Kidney (tissue), 22 donors: ENCODE measurements at places on chromosomes 6 and 20. TPM values are rescaled to one million over a fixed set of nuclear protein-coding genes. Genes with fewer than 3 reads are reported as not detected.
A peak's percentile ranks its signal among the peaks of the same experiment; 100 is the strongest.

GRCh38 chr20:42179768-42180167, 561.6 kb upstream of the CHD6 start:
- no peak overlapping the region for H3K27ac ChIP-seq
- H3K36me3 ChIP-seq: no peaks in the 10 kb centered on the region
- DNase-seq: peak; percentile 1
- H3K27me3 ChIP-seq: no peaks in the 10 kb centered on the region

DNA sequence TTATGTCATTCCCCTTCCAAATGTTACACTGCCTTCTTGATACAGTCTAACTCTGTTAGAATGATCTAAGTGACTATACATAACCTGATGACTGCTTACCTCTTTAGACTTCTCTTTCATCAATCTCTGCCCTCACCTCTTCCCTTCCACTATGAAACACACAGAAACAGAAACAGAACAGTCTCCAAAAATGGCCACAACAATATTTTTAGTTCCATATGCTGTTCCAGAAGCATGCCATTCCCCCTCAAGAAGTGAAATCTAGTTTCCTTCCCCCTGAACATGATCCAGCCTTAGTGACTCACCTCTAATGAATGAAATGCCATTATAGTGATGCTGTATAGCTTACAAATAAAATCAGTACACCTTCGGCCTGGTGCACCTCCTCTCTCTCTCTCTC, 229.3 kb upstream of the TENT5A start:
- DNase-seq: no peak
- H3K27me3 ChIP-seq: no peaks in the 10 kb centered on the region
- H3K36me3 ChIP-seq: no peaks in the 10 kb centered on the region
- H3K4me3 ChIP-seq: no peak overlapping the region
- no peak overlapping the region for H3K27ac ChIP-seq

DNA sequence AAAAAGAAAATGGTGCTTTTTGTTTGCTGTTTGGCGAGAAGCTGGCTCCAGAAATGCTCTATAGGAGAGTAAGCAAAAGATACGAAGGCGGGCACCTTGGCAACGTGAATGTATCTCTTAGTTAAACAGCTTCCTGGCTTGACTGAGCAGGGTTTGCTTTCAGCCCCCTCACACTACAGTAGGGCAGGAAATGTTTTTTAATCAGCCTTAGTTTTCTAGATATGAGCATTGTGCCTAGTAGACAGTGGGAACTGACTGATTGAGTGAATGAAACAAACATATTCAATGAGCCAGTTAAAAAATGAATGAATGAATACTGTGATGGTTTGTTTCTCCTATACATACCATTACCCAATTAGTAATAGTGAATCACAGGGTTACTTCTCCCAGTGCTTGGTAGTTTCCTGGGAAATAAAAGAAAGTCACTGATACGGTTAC, 19.9 kb downstream of the CAP2 start:
- no peaks in the 10 kb centered on the region for H3K4me1 ChIP-seq
- H3K4me3 ChIP-seq: no peak overlapping the region
- no peak overlapping the region for H3K27ac ChIP-seq
- H3K27me3 ChIP-seq: no peaks in the 10 kb centered on the region

- no peak for DNase-seq
Measured at GRCh38 chr20:61223121-61223520, 28.9 kb upstream of the CDH4 start.

- no peak overlapping the region for H3K4me3 ChIP-seq
- DNase-seq: no peak
- H3K36me3 ChIP-seq: no peaks in the 10 kb centered on the region
- H3K4me1 ChIP-seq: no peaks in the 10 kb centered on the region
- H3K27ac ChIP-seq: no peak overlapping the region
Measured at GRCh38 chr6:143018955-143019354, 41.7 kb upstream of the AIG1 start.

DNA sequence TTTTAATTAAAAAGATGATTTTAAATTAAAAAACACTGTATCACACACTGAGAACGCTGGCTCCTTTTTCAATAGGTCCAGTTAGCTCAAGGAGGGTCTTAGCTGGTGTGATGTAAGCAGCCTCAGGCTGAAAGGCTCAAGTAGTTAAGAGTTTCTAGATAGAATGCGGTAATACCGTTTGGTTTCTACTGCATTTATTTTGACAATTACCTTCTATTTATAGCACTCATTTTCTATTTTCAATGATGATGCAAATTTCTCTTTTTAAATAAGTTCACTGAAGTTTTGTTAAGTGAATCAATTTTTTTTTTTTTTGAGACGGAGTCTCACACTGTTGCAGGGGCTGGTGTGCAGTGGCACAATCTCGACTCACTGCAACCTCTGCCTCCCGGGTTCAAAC, 87.1 kb downstream of the PREX1 start:
- no peaks in the 10 kb centered on the region for H3K27me3 ChIP-seq
- H3K36me3 ChIP-seq: no peaks in the 10 kb centered on the region
- H3K4me3 ChIP-seq: no peak overlapping the region
- peaks cover 5% of the 10 kb centered on the region for H3K4me1 ChIP-seq
- H3K27ac ChIP-seq: no peak overlapping the region

DNA sequence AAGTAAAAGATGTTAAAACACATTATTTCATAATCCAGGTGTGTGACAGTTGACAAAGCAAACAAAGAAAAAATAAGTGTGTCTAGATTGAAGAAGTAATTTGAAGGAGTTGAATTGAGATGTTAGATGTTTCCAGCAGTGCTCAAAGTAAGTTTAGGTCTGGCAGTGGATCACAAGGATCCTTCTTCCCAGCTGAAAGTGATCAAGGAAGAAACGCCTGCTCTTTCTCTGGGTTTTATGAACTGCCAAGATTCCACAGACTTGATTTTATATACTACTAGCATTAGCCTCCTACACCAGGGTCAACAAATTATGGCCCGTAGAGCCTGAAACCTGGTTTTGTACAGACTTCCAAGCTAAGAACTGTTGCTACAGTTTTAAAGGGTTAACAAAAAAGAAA, 30.3 kb downstream of the STX7 start:
- H3K27ac ChIP-seq: no peak overlapping the region
- no peaks in the 10 kb centered on the region for H3K4me1 ChIP-seq
- DNase-seq: no peak
- no peaks in the 10 kb centered on the region for H3K36me3 ChIP-seq
- no peaks in the 10 kb centered on the region for H3K27me3 ChIP-seq

DNA sequence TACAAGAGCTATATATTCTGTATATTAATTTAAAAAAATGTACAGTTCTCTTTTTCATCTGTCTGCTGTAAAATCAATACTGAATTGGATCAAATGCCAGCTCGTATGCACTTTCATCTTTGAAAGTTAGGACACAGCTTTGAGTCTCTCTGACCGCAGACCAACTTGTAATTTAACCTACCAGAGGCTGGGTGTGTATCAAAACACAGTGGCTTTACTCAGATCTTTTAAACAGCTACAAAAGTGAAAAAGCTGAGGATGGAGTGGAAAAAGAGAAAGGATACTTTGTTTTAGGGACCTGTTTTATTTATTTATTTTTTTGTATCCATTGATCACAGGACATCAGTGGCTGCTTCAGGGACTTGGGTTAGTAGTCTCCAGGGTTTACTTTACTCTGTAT, 44.1 kb downstream of the KIAA0408 start:
- DNase-seq: no peak
- H3K27me3 ChIP-seq: no peaks in the 10 kb centered on the region
- no peak overlapping the region for H3K4me3 ChIP-seq
- H3K4me1 ChIP-seq: no peaks in the 10 kb centered on the region
- H3K36me3 ChIP-seq: no peaks in the 10 kb centered on the region

GRCh38 chr6:14142063-14142450, 24.5 kb downstream of the CD83 start:
- no peak overlapping the region for H3K4me3 ChIP-seq
- DNase-seq: no peak
- H3K27me3 ChIP-seq: no peaks in the 10 kb centered on the region
- no peaks in the 10 kb centered on the region for H3K4me1 ChIP-seq

GRCh38 chr20:2604506-2604835, 48.0 kb upstream of the NOP56 start:
- no peak for DNase-seq
- H3K4me1 ChIP-seq: no peaks in the 10 kb centered on the region
- H3K27me3 ChIP-seq: no peaks in the 10 kb centered on the region
- no peaks in the 10 kb centered on the region for H3K36me3 ChIP-seq
- H3K4me3 ChIP-seq: no peak overlapping the region
- no peak overlapping the region for H3K27ac ChIP-seq

- H3K36me3 ChIP-seq: no peaks in the 10 kb centered on the region
- no peaks in the 10 kb centered on the region for H3K4me1 ChIP-seq
- no peaks in the 10 kb centered on the region for H3K27me3 ChIP-seq
- H3K4me3 ChIP-seq: no peak overlapping the region
- no peak overlapping the region for H3K27ac ChIP-seq
- no peak for DNase-seq
Measured at GRCh38 chr6:167442796-167443680, 118.2 kb downstream of the TTLL2 start.

- DNase-seq: peak; percentile 48
- peaks cover 18% of the 10 kb centered on the region for H3K4me1 ChIP-seq
- H3K4me3 ChIP-seq: peak overlapping the region; percentile 50
Measured at GRCh38 chr20:62642666-62643520, 590 bp downstream of the SLCO4A1 start.

GRCh38 chr6:168943231-168943905, 310.3 kb downstream of the THBS2 start:
- H3K36me3 ChIP-seq: no peaks in the 10 kb centered on the region
- H3K4me3 ChIP-seq: no peak overlapping the region
- H3K27me3 ChIP-seq: no peaks in the 10 kb centered on the region
- H3K27ac ChIP-seq: no peak overlapping the region

- no peaks in the 10 kb centered on the region for H3K4me1 ChIP-seq
- no peaks in the 10 kb centered on the region for H3K36me3 ChIP-seq
- H3K27ac ChIP-seq: no peak overlapping the region
Measured at GRCh38 chr20:5270603-5271002, 46.2 kb downstream of the PROKR2 start.

DNA sequence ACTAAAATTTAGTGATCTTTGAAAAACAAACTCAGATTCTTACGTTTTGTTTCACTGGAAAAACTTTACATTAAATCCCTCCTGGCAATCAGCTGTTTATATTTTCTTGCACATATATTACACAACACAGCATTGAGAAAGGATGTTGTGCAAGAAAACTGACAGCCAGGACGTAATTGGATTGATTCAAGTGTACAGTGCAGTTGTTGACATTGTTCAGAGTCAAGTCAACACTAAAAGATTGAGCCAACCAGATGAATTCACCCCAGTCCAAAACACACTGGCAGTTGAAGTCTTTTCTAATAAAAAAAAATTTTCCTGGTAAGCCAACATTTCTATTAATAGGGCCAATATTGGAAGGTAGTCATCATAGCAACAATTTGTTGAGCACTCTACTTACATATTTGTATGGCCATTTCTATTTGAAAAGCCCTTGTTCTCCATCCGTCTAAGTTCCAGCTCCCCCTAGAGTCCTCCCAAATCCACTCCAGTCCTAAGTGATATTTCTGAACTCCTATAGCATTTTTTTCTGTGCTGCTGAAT, 20.9 kb upstream of the VNN1 start:
- H3K4me3 ChIP-seq: no peak overlapping the region
- no peak overlapping the region for H3K27ac ChIP-seq
- H3K36me3 ChIP-seq: no peaks in the 10 kb centered on the region
- no peaks in the 10 kb centered on the region for H3K27me3 ChIP-seq
- DNase-seq: no peak

- no peak overlapping the region for H3K27ac ChIP-seq
- no peaks in the 10 kb centered on the region for H3K4me1 ChIP-seq
- no peak for DNase-seq
Measured at GRCh38 chr6:40727271-40727670, 140.1 kb upstream of the LRFN2 start.

GRCh38 chr6:21764989-21765388, 171.4 kb downstream of the SOX4 start:
- no peaks in the 10 kb centered on the region for H3K4me1 ChIP-seq
- H3K36me3 ChIP-seq: no peaks in the 10 kb centered on the region
- no peak for DNase-seq
- no peaks in the 10 kb centered on the region for H3K27me3 ChIP-seq
- H3K4me3 ChIP-seq: no peak overlapping the region
- H3K27ac ChIP-seq: no peak overlapping the region

- no peak overlapping the region for H3K4me3 ChIP-seq
Measured at GRCh38 chr6:162271922-162272321, 455.6 kb downstream of the PRKN start.

DNA sequence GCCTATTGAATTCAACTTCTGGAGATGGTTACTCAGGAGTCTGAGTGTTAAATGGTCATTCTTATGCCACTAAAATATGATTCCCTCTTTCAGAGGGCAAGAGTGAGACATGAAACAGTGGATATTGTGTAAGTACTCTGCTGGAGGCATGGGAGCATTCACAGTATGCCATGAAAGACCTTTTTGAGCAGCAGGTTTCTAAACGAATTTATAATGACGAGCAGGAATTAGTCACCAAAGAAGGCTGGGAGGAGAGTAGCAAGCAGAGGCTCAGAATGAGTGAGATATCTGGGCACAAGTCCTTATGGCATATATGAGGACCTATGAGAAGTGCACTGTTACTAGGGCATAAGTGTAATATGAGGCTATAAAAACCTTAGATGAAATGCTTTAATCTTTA, 10.9 kb upstream of the MYB start:
- no peak overlapping the region for H3K4me3 ChIP-seq
- DNase-seq: no peak
- H3K27me3 ChIP-seq: no peaks in the 10 kb centered on the region
- H3K4me1 ChIP-seq: no peaks in the 10 kb centered on the region
- no peak overlapping the region for H3K27ac ChIP-seq

- H3K27me3 ChIP-seq: no peaks in the 10 kb centered on the region
- H3K4me3 ChIP-seq: no peak overlapping the region
- H3K36me3 ChIP-seq: no peaks in the 10 kb centered on the region
- DNase-seq: peak; percentile 68
- H3K27ac ChIP-seq: no peak overlapping the region
Measured at GRCh38 chr20:4082406-4083097, 67.2 kb upstream of the RNF24 start.

GRCh38 chr20:36808317-36809257, 35.0 kb upstream of the DSN1 start:
- H3K4me3 ChIP-seq: no peak overlapping the region
- H3K27ac ChIP-seq: no peak overlapping the region
- peaks cover 2% of the 10 kb centered on the region for H3K4me1 ChIP-seq
- no peaks in the 10 kb centered on the region for H3K27me3 ChIP-seq
- H3K36me3 ChIP-seq: peaks cover 21% of the 10 kb centered on the region

The FAM209B gene
- total RNA-seq: not detected

The ADGRF1 gene
- 58.8 TPM for total RNA-seq

The BMP6 gene
- total RNA-seq: 10.0 TPM

The REPS1 gene
- total RNA-seq: 37.0 TPM

The SLC17A2 gene
- total RNA-seq: 0.76 TPM

The MOCS1 gene
- 25.9 TPM for total RNA-seq

The BPIFB4 gene
- total RNA-seq: not detected

The ENPP3 gene
- total RNA-seq: 2.0 TPM

The TRIM40 gene
- not detected for total RNA-seq

The RHAG gene
- total RNA-seq: not detected
